ENCODE measurements at places on chromosomes 16 and 17.

GRCh38 chr17:71467719-71468118 is 653.1 kb upstream of the SOX9 start:
- DNase-seq = no peak

- peak; percentile 78 for DNase-seq
Observed at GRCh38 chr17:7323731-7324437, 5.3 kb downstream of the NEURL4 start.

- no peak for DNase-seq
Observed at GRCh38 chr17:13003927-13004326, 13.9 kb downstream of the ELAC2 start.

DNA sequence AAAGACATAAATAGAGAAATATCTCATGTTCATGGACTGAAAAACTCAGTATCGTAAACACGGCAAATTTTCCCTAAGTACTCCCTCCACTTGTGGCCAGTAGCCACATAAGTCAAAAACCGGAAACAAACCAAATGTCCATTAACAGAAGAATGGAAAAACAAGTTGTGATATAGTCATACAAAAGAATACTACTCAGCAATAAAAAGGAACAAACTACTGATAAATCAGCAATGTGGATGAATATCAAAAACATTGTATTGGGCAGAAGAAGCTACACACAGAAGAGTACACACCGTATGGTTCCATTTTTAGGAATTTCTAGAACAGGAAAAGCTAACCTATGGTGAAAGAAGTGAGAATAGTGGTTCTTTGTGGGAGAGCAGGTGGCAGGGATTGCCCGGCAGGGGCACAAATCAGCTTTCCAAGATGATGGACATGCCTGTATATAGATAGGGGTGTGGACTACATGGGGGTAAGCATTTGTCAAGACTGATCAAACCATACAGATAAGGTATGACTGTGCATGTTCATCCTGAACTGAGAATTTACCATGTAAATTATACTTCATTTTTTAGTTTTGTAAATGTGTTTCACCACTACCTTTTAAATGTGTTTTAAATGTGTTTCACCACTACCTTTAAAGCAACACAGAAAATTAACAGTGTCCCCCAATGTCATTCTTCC is 172.8 kb upstream of the CDH5 start:
- no peak for DNase-seq

DNA sequence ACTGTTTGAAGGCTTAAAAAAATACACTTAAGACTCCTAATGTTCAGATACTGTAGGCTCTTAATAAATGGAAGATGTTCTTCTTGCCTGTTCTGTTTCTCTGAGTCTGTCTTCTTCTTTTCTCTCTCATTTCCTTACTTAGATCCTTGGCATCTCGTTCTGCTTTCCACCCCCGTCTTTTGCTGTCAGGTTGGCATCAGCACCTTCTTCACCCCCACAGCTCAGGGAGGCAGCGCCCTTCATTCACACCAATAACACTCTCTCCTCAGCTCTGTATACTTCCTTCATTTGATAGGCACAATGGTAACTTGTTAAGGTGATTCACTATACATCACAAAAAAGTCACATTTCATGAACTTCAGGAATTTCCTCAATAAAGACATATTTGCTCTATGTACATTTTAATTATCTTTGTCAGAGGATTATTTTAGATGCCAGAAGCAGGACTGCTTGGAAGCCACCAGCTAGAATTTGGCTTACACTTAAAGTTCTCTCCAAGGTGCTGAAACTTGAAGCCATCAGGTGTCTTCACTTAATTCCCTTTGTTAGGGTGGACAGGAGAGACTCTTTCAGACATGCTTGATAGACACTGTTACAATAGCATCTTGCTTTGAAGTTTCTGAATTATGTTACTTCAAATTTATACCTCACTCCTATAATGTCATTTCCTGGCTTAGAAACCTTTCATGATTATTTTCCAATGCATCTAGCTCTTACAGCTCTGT is 670.1 kb upstream of the C16orf82 start:
- DNase-seq = no peak

DNA sequence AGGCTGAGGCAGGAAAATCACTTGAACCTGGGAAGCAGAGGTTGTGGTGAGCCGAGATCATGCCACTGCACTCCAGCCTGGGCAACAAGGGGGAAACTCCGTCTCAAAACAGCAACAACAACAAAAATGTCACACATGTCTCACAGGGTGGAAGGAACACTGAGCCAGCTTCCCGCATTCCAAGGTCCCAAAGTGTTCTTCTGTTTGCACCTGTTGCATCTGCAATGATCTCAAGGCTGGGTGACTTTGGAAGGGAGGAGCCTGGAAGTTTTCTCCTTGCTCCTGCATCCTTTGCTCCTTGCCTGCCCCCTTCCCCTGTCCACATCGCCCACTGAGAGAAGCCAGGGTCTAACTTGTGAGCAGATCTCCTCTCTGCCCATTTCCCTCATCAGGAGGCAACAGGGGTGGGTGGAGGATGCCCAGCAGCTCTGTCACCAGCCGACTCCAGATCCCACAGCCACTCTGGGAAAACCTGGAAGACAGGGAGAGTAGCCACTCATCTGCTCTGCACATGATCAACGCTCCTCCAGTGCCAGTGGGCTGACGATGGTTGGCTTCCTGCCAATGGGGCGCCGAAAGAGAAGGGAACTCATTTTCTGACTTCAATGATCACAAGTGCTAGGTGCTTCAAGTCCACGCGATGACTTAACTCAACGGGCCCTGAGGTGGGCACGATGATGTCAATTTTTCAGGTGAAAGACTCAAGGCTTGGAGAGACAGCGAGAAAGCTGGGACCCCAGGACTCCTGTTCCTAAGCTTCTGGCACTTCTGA is 12.6 kb downstream of the CHST6 start:
- no peak for DNase-seq

GRCh38 chr16:49016461-49016860 is 265.2 kb downstream of the CBLN1 start:
- no peak for DNase-seq

GRCh38 chr16:27515874-27516353 is 33.8 kb downstream of the GTF3C1 start:
- DNase-seq = peak; percentile 40

DNA sequence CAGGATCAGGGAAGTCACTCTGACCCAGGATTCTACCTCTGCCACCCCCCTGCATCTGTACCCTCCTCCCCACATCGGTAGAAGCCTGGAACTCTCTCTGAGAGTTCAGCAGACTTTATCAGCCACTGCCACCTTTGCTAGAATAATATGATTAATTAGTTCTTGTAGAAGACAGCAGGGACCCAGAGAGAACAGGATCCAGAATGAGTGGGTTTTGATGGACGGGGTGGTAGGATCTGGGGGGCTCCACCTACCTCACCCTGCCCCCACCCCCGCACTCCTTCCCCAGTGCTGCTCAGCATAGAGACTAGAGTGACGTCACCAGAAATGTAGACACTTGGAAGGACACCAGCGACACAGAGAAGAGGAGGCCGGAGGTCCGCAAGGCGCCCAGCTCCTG is 33.5 kb downstream of the ABCC6 start:
- no peak for DNase-seq
